ENCODE measurements at places on chromosomes 11 and 22.

- DNase-seq = peak; percentile 51
Observed at GRCh38 chr11:123166071-123166559, 28.9 kb downstream of the CLMP start.

GRCh38 chr11:46865340-46865739 is 19.3 kb upstream of the CKAP5 start:
- no peak for DNase-seq

DNA sequence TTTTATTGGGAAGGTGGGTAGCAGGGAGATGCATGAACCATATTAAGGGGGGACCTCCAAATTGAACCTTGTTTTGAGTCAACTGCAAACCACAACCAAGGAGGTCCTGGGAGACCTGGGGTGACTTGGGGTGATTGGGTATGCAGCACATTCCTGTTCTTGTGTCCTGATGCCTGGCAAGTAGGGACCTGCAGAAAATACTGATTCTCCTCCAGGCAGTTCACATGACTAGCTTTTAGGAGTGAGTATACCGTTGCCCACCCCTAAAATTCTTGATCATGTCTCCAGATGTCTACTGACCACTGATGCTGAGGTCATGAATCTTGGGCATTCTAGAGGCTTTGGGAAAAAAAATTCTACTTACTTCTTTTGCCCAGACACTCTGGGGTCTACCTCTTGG is 6.3 kb downstream of the EHF start:
- no peak for DNase-seq

GRCh38 chr11:15179167-15179566 is 64.4 kb downstream of the INSC start:
- DNase-seq = no peak

DNA sequence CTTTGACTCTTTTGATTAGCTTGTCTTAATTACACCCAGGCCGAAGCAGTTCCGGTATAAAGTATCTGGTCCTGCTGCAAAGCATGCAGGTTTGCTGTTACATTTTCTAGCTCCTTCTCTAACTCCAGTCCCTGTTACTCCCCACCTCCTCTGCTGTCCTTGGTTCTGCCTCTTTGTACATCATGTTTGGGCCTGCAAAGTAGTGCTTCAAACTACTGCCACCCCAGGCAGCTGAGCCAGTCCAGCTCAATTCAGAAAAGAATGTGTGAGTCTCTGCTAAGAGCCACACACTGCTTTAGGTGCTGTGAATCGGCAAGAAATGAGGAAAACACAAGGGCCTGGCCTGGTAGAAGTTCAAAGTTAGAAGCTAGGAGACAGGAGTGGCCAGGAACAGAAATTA is 136.0 kb downstream of the SERGEF start:
- no peak for DNase-seq

DNA sequence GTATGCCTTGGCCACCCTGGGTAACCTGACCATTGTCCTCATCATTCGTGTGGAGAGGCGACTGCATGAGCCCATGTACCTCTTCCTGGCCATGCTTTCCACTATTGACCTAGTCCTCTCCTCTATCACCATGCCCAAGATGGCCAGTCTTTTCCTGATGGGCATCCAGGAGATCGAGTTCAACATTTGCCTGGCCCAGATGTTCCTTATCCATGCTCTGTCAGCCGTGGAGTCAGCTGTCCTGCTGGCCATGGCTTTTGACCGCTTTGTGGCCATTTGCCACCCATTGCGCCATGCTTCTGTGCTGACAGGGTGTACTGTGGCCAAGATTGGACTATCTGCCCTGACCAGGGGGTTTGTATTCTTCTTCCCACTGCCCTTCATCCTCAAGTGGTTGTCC is 2.7 kb downstream of the OR51D1 start:
- DNase-seq = no peak

GRCh38 chr22:25120093-25120561 is 79.5 kb upstream of the CRYBB3 start:
- DNase-seq = peak; percentile 49

GRCh38 chr11:20310137-20310536 is 53.4 kb upstream of the HTATIP2 start:
- DNase-seq = no peak

DNA sequence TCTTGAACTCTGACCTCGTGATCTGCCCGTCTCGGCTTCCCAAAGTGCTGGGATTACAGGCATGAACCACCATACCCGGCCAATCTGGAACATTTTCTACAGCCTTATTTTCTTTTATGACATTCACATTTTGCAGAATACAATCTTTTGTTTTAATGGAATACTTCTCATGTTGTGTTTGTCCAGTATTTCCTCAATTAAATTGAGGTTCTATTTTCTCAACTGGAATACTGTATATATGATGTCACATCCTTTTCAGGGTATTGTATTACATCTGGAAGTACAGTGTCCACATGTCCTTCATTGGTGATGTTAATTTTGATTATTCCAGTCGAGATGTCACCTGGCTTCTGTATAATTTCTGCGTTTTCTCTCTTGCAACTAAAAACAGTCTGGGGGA is 90.8 kb upstream of the HORMAD2 start:
- no peak for DNase-seq

GRCh38 chr11:35800970-35801953 is 138.7 kb downstream of the TRIM44 start:
- DNase-seq = no peak

DNA sequence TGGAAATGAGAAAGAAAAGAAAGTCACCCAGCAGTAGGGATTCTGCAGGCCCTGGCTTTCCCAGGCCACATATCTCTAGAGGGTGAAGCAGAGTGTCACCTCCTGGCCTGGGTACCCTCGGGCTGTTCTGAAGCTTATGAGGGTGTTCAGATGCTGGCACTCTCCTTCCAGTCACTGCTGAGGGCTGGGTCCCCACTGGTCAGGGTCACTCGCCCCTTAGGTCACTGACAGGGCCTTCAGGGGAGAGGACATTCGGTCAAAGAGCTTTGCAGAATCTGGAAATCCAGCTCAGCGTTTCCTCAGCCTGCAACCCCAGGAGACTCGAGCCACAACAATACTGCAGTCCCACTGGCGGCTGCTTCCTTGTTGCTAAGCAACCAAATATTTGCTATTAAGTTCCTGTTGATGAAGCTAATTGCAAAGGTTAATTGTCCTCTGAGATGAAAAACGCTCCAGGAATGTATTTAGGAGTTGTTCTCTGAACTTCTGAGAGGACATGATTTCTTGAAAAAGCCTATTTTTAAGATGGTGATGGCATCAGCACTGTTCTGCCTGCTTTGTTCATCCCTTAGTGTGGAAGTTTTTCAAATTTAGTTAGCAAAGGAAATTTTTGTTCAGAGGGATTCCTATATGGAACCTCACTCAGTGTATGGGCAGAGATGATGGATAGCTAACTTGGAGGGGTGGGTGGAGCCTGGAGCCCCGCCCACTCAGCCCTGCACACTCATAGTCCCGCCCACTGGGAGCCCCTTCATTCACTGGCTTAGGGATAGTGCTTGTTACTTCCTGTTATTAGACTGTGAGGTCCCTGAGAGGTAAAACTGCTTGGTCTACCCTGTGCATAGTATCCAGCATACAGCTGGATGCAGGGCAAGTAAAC is 109.2 kb downstream of the CSNK2A3 start:
- no peak for DNase-seq

GRCh38 chr11:128316541-128317227 is 270.7 kb downstream of the ETS1 start:
- no peak for DNase-seq

- DNase-seq = no peak
Observed at GRCh38 chr11:57407010-57407920, 16.8 kb upstream of the PRG2 start.

DNA sequence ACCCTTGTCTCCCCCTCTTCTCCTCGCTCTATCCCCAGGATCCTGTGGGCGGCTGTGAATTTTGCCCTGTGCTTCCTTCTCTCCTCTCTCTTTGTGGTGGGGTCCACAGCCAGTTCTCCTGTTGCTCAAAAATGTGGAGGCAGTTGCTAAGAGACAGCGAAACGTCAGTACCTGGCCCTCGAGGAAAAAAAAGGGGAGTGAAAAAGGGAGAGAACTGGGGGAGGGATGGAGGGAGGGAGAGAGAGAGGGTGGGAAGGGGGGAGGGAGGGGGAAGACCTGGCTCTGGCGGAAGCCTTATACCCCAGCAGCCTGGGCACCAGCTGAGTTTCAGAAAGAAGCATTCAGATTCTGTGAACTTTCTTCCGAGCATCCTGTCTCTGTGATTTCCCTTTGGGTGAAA is 2.1 kb upstream of the LRRC55 start:
- DNase-seq = no peak

DNA sequence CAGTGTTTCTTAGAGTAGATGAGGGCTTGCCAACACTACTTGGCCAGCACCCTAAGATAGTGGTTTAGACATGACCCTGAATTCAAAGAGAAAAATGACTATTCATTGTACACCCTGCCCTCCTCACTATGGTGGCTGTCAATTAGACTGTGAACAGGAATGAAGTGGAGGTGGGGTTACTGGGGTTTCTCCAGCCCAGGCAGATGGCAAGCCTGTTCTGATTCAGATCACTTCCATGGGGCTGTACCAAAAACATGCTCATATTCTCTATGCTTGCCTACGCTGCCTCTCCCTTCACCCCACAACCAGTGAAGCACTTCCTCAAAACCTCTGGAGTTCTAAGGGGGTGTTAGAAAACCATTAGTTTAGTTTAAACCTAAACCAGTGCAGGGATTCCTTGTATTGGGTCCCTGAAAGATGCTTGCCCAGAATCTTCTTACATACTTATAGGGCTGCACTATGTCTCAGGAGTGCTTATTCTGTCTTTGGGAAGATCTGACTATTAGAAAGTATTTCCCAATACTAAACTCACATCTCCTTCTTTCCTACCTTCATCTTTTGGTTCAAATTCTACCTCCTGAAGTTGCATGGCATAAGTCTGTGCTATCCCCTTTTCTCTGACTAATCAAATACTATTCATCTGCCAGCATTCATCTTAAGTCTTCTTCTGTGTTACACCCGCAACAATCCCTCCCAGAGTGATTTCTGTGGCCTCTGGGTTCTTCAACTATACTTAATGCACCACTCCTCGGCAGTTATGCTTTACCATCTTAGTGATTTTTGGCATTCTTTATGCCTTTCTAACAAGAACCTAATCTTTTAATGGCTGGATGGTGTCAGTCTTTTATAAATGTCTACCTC is 71.8 kb downstream of the ATG16L2 start:
- DNase-seq = no peak

- no peak for DNase-seq
Observed at GRCh38 chr11:84993386-84993785, 633.8 kb downstream of the DLG2 start.

DNA sequence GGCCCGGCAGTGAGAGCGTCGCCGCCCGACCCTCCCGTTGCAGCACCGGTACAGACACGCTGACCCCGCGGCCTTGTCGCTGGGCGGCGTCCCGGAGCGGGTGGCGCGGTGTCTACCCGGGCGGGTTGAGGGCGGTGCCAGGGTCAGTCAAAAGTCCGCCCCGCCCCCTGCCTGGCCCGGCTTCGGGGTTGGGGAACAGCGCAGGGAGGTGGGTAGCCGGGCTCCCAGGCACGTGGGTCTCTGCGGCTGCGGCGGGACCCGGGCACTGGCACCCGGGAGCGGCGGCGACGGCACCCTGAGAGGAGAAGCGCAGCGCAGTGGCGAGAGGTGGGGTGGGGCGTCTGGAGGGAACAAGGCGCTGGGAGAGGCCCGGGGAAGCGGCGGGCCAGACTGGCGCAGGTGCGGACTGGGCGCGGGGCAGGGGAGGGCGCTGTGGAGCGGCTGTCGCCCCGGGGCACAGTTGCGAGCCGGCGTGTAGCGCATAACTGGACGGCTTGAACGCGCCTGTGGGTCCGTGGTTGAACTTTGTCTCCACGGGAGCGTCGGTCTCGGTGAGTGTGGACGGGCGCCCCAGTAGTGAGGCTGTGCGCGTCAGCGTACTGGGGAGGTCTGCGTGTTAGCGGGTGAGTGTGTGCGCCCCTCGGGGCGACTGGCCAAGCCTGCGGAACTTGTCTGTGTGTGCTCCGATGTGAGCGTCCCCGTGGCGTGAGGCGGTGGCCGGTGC is at the start of gene P2RY2:
TSS of gene P2RY2 (plus strand) at position 176 of the 724 bp plus-strand sequence. CDS start 15,879 bp downstream, outside the sequence.
- peak; percentile 93 for DNase-seq

GRCh38 chr22:41352058-41352457 is 29.7 kb upstream of the TEF start:
- DNase-seq = no peak

GRCh38 chr11:124896821-124897391 is 759 bp downstream of the ROBO4 start:
- DNase-seq = no peak

GRCh38 chr11:59040607-59041006 is 45.5 kb upstream of the GLYATL1B start:
- no peak for DNase-seq

DNA sequence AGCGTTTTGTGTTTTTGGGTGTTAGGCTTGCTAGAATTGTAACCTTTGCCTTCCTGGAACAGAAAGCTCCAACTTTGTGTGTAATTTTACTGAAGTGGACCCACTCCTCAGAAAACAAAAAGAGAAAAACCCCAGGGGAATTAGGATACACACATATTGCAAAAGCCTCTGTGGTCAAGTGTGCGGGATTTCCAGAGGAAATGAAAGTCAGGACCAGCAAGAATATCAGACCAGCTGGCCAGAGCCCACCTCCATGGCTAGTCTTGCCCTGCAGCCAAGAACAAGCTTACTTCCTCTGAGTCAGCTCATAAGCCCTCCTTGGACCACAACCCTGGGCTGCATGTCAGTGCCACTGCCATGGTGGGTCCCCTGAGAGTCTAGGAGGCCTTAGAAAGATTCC is 37.0 kb upstream of the FTH1 start:
- no peak for DNase-seq

- no peak for DNase-seq
Observed at GRCh38 chr11:17479284-17480214, 2.9 kb upstream of the ABCC8 start.

DNA sequence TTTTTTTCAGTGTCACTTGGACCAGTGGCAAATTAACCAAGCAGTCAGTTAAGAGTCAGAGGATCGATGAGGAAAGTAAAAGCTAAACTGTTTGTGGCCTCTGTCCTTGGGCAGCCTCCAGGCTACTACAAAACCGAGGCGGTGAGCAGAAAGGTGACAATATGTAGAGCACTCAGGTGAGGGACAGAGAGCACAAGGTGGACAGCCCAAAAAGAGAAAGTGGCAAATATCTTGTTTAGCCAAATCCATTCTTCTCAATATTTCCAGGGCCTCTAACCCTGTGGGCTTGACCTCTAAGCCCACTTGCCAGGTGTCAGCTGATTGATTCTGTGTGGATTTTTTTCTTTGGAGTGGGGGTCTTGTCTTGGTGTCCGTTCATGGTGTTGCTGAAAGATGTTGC is 4202.2 kb upstream of the OR11H1 start:
- no peak for DNase-seq

DNA sequence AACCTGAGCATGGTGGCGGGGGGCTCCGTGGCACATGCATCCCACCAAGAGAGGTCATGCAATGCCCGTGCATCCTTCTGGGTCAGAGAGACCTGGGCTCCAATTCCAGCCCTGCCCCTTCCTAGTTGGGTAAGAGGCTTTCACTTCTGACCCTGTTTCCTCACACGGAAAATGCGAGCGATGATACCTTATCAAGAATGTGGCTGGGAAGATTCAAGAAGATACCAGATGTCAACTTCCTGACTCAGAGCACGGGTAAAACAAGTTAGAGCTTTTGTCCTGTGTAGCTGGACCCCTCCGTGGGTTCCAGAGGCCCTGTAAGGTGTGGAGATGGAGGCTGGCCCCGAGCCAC is 8.7 kb upstream of the DGKZ start:
- no peak for DNase-seq

GRCh38 chr11:108768370-108768769 is 103.5 kb downstream of the DDX10 start:
- DNase-seq = no peak

Measured in lower lobe of right lung (tissue), 2 donors.